Fibroblast of upper back skin (primary cell): ENCODE measurements at places on chromosomes 16 and 17.
A peak's percentile ranks its signal among the peaks of the same experiment; 100 is the strongest.

- DNase-seq, result no peak
Observed at GRCh38 chr16:85667261-85667660, 21.5 kb downstream of the GINS2 start.

- DNase-seq, result no peak
Observed at GRCh38 chr16:47987136-47987535, 168.7 kb downstream of the ABCC12 start.

GRCh38 chr17:44333371-44333770, 8.7 kb upstream of the SLC25A39 start:
- no peak for DNase-seq

DNA sequence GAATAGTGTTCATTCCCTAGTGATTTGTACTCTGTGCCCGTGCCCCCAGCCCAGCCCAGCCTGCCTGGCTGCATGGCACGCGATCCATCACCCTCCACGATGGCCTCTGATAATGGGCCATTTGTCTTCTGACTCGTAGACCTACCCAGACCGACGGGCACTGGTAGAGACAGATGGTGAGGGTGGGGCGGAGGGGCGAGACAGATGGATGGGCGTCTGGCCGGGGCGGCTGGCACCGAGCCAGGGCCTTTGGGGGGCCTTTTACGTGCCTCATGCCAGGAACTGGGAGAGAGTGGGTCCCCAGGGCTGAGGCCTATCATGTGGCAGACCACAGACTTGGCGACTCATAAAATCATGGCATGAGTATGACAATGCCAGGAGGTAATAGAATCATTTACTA, 25.4 kb downstream of the CRHR1 start:
- no peak for DNase-seq

DNA sequence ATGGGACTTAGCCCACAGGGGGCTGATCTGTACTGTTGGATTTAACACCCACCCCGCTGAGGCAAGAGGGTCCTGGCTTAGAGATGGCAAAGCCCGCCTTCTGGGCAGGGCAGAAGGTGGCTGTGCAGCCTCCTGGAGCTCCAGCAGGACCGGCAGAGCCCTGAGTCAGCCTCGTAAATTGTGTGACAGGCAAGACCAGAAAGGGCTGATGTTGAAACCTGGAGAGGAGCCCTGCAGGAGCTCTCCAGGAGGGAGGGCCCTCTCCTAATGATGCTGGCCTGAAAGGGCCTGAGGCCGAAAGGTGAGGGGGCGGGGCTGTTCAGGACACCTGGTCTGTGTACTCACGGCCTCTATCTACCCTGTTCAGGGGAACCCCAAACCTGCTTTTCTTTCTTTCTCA, 22.5 kb upstream of the MYO15B start:
- DNase-seq, result no peak

DNA sequence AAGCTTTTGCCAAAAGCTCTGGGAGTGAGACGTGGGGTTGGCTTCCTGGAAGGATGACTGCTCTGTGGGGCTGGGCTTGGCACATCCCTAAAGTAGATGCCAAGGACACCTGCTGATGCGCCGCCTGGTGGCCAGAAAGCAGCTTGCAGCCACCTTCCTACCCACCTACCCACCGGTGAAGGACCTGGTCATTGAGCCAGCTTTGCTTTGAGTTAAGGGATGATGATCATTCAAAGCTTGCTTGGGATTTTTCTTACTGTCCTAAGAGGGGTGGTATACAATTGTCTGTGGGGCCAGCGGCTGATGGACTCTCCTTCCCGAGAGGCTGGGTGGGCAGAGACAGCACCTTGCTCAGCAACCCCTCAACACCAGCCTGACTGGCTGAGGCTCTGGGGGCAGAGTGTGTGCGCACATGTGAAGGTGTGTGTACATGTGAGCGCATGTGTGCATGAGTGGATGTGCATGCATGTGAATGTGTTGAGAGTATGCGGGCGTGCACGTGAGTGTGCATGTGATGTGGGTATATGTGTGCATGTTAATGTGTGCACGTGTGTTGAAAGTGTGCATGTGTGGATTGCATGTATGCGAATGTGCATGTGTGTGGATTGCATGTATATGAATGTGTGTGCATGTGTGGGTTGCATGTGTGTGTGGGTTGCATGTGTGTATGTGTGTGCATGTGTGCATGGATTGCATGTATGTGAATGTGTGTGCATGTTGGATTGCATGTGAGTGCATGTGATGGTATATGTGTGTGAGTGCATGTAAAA, 18.6 kb downstream of the C1QTNF1 start:
- peak; percentile 54 for DNase-seq

GRCh38 chr16:5621826-5622225, 524.2 kb upstream of the EEF2KMT start:
- no peak for DNase-seq

- DNase-seq, result no peak
Observed at GRCh38 chr16:2197765-2198164, 1.4 kb upstream of the CASKIN1 start.

DNA sequence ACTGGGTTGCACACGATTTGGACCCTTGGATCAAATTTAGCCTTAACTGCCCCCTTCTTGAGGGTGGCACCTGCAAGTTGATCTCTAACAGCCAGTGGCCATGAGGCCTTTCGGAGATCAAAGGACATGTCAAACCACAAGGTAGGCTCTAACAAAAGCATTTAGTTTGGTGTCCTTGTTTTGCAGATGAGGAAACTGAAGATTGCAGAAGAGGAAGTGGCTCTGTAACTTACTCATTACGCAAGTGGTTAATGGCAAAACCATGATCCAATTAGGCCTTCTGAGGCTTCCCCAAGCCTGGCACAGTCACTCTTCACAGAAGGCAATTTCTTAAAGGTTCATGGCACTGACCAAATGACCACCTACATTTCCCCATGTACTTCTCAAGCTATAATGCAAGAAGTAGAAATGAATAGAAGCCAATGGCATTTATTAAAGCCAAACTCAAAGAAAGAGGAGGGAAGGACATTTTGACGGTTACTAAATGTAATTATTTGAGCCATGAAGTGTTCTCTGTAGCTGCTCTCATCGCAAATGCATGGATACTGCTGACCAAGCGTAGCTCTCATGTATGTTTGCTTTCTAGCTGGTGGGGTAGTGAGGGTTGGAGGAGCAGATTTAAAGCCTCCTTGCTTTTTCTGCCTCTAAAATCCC, 32.8 kb upstream of the ABCC12 start:
- DNase-seq, result no peak

DNA sequence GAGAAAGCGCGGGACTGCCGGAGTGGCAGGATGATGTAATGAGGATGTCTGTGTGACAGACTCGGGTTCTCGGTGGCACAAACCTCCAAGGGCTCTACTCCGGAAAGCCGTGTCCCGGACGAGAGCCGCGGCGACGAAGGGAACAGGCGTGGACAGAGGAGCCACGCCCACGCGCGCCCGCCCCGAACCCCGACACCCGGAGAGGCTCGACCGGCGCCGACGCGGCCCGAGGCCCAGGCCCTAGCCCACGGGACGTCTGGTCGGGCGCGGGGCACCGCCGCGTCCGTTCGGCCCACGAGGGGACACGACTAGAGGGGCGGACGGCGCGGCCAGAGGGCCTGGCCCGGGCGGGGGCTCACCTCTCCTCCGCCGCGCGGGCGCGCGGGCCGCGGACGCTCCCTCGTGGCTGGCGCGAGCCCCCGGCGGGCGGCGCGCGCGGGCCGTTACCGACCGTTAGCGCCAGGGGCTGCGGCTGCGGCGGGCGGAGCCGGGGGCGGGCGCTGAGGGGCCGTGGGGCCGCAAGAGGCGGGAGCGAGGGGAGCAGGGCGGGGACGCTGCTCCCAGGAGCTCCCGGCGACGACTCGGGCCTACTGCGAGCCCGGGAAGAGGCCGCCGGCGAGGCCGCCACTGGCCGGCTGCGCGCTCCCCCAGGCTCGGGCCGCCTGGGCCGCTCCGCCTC, 2.1 kb upstream of the IRX5 start:
- DNase-seq, result peak; percentile 43

DNA sequence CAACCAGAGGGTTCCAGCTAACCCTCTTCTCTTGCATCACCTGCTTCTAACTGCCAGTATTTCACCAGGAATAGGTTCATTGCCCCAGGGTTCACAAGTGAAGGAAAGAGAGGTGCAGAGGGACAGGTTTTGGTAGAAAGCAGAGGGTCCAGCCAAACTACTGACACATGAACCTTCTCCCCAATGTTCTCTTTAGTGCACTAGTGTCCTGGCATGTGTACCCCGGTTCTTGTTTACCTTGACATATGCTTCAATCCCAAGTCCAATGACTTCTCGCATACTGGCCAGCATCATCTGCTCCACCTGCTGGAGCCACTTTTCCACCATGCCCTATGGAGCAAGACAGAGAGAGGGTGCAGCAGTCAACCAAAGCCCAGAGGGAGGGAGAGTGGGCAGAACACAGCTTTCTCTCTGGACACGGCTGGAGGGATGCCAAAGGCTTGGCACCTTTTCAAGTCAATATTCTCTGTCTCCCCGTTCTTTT, 90.6 kb downstream of the DNAH3 start:
- no peak for DNase-seq

DNA sequence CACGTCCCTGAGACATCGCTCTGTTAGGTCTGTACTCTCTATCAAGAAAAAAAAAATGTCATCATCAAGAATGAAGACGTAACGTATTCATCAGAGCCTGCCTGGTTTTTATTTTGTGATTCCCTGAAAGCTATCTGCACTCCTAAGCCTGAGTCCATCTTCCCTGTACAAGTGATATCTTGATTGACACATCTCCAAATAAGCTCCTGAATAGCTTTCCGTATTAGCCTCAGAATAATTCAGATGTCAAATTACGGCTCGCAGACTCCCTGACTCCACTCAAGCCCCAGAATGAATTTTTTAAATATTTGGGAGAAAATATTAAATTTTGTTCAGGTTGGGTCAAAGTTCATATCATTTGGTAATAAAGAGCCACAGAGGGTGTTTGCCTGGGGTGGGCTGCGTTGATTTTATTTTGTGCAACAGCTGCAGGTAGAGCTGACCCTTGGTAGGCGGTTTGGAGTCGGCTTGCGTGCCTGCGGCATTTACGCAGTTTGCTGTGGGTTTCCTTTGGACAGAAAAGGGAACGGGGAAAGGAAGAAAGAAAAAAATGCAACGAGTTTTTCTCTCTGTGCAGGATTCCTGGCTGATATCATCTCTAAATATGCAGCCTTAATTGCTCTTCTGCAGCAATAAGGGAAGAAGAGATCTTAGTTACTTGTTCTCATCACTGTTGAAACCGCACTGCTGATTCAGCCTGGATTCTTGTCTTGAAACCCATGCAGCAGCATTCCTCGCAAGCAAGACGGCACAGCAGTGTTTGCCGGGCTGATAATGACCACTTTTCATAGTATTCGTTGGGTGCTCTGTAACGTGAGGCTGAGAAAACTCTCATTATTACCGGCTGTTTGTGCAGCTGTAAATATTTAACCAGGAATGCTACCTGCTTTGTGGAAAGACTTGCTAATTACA, 114.7 kb downstream of the IRX3 start:
- DNase-seq, result peak; percentile 90

- peak; percentile 95 for DNase-seq
Observed at GRCh38 chr16:57628008-57628781, at the start of gene ADGRG1. Gene ADGRG1, plus strand, starts transcription at chr16:57628630. Its CDS starts 21,658 bp downstream, at chr16:57650288.

DNA sequence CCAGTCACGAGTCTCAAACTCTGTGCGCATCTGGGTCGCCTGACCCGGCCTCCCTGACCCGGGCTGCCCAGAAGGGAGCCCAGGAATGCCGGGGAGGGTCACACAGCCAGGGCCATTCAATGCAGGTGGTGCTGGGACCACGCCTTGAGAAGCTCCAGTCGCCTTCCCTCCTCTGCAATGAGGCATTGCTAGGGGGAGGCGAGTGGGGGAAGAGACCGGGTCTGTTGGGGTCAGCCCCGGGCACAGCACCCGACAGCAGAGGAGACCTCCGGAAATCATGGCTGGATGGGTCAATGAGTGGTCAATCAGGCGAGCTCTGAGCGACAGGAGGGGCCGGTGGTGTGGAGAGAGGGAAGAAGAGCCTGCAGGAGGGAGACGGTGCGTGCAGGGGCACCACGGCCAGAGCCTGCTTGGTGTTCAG, 13.3 kb downstream of the JPH3 start:
- no peak for DNase-seq

- DNase-seq, result no peak
Observed at GRCh38 chr17:51803161-51803560, 355.4 kb downstream of the CA10 start.

- peak; percentile 92 for DNase-seq
Observed at GRCh38 chr17:9401434-9401833, 174.2 kb downstream of the STX8 start.

DNA sequence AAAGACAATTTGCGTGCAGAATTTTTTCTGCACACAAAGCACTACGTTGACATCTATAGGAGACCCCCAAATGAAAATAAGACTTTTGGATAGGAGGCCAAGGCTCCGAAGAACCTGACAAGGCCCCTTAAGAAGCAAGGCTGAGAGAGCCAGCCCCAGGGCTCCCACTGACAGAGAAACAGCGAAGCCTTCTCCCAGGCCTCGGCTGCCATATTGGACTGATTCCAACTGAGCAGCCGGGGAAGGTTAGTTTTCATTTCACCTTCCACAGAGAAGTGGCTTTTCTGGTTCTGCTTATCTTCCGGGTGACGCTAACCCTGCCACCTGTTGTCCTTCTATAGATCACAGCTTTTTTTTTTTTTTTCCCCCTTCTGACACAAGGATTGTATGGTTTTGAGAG, 356.7 kb downstream of the SOX9 start:
- DNase-seq, result no peak

- no peak for DNase-seq
Observed at GRCh38 chr17:82231562-82232321, 2.9 kb downstream of the SLC16A3 start.

DNA sequence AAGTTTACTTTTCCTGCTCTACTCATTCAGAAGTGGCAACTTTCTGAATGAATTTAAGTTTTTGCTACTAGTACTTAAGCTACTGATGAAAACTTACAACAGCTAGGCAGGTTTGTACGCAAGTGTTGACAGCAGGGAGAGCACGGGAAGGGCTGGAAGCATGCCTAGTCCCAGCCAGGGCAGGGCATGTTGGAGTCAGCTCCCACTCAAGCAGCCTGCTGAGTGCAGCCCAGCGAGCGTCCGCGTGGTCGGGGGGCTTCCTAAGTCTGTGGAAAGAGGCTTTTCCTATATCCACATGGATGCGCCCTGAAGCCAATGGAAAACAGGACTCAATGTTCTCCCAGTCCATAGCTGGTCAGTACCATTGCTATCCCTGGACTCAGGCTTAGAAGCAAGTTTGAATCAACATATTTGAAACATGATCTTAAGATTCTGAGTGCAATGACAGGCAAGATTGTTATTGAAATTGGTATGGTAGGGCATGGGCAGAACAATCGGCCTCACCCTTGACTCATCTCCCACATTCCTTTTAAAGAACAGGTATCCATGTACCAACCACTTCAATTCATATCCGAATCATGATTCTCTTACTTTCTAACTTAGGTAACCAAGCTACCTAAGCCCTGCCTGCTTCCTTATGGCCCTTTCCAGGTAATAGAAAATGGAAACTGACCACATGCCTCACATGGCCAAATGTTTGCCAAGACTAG, 22.5 kb downstream of the CYB5D2 start:
- no peak for DNase-seq

DNA sequence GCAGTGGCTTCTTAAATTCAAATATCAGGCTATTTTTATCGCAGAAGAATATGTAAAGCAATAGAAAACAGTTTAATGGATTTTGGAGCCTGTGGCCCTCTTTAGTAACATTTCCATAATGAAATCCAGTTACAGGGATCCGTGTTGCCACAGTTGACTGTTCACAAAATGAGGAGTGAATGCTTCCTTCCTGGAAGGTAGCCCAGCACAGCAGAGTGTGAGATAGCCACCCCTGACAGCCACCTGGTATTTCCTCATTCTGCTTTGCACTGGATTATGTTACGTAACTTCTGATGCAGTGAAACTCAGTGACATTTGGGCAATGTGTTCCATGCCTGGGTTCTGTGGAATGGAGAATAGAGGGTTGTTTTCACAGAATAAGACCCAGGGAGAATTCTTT, 517.2 kb downstream of the RBFOX1 start:
- DNase-seq, result no peak
